Stimulated activated CD4-positive, alpha-beta T cell treated with anti-CD3 and anti-CD28 coated beads, Interleukin-2, amount 100 ng/mL, for 24 hours (primary cell): ENCODE measurements at places on chromosomes 16 and 17.

DNA sequence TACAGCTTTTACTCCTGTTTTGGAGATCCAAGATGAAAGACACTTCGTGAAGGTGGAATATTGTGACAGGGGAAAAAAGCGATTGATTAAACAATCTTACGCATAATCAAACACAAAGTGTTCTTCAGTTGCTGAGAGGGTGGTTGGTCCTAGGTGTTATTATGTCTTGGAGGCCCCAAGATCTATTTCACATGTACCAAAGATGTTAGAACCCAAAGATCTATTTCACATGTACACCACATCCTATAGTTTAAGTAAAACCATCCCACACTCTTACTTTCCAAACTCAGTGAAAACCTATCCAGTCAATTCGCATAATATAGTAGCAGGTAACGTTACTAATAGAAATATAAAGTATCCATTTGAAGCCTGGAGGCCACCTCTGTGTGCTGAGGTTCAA is 242.6 kb upstream of the MAF start:
- DNase-seq, result no peak

- no peak for DNase-seq
Measured at GRCh38 chr16:75589306-75589705, 23.1 kb downstream of the GABARAPL2 start.

GRCh38 chr16:30985401-30986128 is 558 bp downstream of the HSD3B7 start:
- DNase-seq, result no peak

DNA sequence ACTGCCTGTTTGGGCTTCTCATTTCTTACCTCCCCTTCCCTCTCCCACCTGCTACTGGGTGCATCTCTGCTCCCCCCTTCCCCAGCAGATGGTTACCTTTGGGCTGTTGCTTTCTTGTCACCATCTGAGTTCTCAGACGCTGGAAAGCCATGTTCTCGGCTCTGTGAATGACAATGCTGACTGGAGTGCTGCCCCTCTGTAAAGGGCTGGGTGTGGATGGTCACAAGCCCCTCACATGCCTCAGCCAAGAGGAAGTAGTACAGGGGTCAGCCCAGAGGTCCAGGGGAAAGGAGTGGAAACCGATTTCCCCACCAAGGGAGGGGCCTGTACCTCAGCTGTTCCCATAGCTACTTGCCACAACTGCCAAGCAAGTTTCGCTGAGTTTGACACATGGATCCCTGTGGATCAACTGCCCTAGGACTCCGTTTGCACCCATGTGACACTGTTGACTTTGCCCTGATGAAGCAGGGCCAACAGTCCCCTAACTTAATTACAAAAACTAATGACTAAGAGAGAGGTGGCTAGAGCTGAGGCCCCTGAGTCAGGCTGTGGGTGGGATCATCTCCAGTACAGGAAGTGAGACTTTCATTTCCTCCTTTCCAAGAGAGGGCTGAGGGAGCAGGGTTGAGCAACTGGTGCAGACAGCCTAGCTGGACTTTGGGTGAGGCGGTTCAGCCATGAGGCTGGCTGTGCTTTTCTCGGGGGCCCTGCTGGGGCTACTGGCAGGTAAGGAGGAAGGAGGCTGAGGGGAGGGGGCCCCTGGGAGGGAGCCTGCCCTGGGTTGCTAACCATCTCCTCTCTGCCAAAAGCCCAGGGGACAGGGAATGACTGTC is at the start of gene CD68:
Gene CD68 (plus strand): TSS at position 638 of the 833 bp plus-strand sequence. CDS start 40 bp downstream, at position 678.
- DNase-seq, result peak; percentile 79

DNA sequence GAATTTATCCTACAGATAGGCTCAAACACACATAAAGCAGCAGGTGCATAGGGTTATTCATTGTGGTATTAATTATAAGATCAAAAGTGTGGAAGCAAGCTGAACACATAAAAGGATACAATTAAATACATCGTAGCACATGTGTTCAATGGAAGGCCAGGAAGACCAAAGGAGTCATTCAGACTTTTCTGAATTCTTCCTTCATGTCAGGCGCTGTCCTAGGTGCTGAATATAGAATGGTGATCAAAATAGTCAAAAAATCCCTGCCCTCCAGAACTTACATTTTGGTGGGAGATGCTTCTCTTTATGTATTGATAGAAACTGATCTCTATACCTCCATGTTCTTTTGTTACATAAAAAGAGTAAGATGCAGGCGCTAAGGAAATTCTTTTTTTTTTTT is 439.0 kb upstream of the ASIC2 start:
- DNase-seq, result no peak

- DNase-seq, result peak; percentile 56
Measured at GRCh38 chr17:28549236-28550132, 2.9 kb downstream of the UNC119 start.

DNA sequence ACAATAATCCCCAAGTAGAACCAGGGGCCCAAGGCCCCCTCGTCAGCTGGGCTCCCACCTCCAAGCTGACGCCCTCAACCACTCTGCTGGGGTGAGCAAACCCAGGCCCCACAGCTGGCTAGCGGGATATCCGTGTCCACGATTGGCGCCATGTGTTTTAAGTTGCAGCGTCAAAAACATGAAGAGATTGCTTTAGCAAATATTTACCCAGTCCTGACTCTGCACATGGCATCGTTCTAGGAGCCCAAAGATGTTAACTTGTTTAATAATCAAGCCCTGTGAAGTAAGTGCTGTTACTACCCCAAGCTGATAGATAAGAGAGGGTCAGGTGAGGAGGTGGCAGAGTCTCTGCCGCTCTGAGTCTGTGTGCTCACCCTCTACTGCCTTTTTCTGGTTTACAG is 344 bp upstream of the SEPTIN12 start:
- DNase-seq, result no peak

GRCh38 chr16:85663891-85664321 is 24.8 kb downstream of the GINS2 start:
- no peak for DNase-seq
